HAP-1 (cell line): ENCODE measurements at places on chromosomes 2 and 18.

- no peak for DNase-seq
Measured at GRCh38 chr2:213669657-213670056, 385.4 kb downstream of the SPAG16 start.

GRCh38 chr2:168895771-168896170 lies 5.3 kb upstream of the G6PC2 start:
- DNase-seq: no peak

DNA sequence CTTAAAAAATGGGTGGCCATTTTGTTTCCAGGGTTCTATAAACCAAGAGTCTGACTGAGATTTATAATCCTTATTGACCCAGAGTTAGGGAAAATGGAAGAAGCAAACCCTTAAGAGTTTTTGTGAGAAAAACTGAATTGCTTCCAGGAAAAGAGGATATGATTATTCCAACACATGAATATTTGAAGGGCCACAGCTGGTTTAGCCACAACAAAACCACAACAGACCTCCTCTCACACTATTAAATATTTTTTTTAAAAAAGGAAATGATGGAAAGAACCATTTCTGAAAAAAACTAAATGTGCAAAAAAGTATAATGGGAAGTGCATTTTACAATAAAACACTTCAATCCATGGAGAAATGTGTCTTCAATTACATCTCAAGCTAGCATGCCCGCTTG lies 182.7 kb downstream of the ETAA1 start:
- no peak for DNase-seq

DNA sequence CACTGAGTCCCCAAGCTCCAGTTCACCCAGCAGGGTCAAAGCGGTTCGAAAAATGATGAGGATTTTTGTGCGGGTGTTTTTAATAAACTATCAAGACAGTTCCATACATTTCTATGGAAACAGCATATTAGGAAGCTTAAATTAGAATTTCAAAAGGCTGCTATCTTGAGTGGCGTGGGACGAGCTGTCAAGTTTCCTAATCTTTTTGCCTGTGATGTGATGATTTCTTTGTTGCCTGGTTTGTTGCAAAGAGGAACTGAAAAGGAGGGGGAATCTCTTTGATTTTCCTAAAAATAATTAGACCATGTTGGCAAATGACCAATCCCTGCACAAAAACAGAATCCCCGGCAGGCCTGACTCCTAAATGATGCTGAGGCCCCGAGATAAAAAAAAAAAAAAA lies 66.1 kb upstream of the ATG16L1 start:
- DNase-seq: no peak

DNA sequence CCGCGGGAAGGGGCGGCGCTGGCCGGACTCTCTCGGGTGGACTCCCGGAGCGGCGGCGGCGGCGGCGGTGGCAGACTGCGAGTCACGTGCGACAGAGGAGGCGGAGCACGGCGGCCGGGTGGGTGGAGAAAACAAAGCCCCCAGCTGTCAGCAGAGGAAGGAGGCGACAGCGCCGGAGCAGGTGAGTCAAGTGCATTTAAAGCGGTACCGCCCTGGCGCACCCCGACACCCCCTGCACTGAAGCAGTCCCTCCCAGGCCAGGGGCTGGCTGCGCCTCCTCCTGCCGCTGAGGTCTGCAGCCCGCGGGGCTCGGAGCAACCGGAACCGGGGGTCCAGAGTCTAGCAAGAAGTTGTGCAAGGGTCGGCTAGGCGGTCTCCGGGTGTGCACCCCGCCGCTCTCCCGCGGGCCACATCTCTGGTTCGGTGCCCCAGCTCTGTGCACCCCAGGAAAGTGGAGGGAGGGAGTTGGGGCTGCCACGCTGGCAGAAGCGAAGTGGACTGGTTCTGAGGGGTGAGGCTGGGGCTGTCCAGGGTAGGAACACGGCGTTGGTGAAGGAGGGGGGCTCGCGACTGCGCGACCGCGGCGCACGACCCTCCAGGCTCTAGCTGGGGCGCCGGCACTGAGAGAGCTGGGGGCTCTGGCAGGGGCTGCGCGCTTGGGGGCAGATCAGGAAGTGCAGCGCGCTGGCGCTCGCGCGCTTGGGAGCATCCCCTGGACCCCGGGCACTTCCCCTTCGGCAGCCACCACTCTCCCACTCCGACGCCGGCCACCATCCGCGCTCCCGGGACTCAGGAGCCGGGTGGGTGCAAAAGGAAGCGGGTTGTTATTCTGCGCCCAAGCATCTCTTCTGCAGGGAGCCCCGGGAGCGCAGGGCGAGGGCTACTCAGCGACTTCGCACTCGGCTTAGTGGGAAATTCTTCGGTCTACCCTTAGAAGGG lies 64.0 kb upstream of the MAPRE2 start:
- DNase-seq: peak; percentile 65

GRCh38 chr18:69002233-69002632 lies 204.4 kb downstream of the CCDC102B start:
- no peak for DNase-seq

DNA sequence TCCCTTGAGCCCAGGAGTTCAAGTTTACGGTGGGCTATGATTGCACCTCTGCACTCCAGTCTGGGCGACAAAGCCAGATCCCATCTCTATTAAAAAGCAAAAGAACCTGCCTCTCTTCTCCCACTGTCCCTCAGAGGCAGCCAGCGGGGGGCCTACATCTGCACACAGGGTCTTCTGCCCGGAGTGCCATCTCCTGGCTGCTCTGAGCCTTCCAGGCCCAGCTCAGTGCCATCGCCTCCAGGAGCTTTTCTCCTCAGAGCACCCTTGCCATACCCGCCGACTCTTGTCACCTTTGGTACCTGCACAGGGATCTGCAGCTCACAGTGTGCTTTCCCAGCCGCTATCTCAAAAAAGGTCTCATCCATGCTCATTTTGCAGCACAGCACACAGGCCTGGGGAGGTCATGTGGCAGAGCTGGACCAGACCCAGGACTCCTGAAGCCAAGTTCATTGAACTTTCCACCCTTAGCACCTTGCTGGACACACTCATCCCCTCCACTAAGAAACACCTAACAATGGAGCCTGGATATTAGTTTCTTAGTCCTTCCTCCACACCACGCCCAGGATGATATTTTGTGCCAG lies 186.3 kb downstream of the HAUS1 start:
- no peak for DNase-seq

GRCh38 chr2:86053166-86053565 lies 52.5 kb downstream of the POLR1A start:
- peak; percentile 3 for DNase-seq

- DNase-seq: no peak
Measured at GRCh38 chr2:30294133-30294532, 62.8 kb downstream of the LBH start.
